Stimulated activated CD4-positive, alpha-beta T cell treated with anti-CD3 and anti-CD28 coated beads, TNF-alpha, amount 100 ng/mL, for 48 hours (primary cell): ENCODE measurements at places on chromosomes 5 and 9.

GRCh38 chr9:11352612-11353011 lies 739.8 kb upstream of the PTPRD start:
- DNase-seq = no peak

DNA sequence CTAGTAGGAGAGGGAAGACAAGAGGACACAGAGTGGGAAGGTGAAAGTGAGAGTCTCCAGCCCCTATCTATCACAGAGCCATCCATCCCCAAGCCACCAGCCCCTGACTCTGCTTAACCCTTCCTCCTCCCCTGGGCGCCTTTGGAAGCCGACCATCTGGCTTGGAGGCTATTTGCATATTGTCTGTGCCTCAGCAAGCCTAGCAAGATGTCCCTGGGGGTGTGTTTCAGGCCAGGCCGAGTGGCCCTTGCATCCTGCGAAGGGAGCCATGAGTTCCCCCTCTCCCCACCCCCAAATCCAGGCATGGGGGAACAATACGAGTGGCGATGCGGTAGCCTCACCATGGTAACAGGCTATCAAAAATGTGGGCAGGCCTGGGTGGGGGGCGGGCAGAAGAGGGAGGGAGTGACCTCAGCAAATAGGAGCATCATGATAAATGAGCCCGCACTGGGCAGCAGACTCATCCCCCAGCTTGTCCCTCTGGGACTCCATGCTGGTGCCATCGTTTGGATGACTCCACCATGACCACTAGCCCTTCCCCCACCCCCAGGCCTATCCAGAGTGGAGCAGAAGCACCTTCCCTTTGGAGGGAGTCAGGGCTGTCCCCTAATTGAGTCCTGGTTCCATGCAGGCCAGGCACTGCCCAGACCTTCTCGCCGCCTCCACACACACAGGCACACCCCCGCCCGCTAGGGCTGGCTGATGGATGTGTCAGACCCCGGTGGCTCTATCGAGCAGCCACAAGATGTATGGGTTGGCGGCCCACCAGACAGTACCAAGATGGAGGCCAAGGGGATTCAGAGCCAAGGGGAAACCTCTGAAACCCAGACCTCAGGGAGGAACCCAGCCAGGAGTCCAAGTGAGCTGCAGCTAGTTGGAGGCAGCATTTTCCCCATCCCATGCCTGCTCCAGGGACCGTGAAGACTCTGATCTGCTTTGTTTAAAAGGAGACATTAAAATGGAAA lies 14.6 kb downstream of the URM1 start:
- DNase-seq = no peak

GRCh38 chr9:119343059-119343990 lies 25.9 kb downstream of the BRINP1 start:
- DNase-seq = no peak

GRCh38 chr9:123337971-123338370 lies 18.0 kb upstream of the CRB2 start:
- no peak for DNase-seq

DNA sequence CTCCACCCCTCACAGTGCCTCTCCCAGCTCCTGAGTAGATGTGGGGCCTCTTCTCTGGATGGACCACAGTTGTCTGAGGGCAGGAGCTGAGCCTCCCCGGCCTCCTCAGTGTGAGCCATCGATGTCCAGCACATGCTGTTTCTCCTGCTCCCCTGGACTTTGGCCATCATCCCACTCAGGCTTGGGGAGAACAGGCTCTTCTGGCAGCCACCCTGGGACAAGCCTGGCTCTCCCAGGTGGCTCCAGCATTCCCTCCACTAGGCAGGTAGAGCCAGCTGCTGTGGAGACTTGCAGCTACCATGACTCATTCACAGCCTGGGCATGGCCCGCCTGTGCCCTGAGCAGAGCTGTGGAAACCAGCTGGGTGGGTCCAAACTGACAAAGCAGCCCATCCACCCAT lies 77.0 kb downstream of the CSNK1A1 start:
- no peak for DNase-seq

DNA sequence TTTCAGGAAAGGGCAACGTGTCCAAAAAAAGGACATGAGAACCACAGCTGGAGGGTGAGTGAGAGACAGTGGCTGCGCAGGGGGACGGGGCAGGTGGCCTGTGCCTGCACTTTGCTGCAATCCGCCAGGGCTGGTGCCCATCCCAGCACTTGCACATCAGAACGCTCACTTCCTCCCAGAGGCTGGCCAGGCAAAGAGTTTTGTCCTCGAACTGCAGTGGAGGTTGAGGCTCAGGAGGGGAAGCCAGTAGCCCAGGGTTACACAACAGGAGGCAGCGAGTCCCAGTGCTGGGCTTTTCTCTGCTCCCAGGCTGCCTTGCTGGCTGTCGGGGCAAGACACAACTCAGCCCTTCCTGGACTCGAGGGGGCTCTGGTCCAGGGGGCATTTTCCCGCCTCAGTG lies 33.1 kb downstream of the CRB2 start:
- DNase-seq = no peak

DNA sequence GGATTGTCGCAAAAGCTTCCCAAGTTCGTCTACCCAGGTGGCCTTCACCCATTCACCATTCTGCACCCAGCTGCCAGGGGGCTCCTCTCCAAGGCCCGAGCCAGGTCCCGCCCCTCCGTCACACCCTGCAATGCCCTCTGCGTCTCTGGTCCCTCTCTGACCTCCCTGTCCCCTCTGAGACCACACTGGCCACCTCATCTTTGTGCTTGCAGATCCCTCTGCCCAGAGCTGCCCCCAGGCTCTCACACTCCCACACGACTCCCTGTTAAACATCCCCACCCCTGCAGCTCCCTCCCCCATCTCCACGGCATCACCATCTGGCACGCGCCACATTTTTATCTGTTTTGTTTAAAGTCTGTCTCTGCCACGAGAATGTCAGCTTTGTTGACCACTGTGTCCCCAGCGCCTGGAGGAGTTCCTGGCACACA lies 243.6 kb downstream of the PBX3 start:
- DNase-seq = no peak

GRCh38 chr5:119789406-119790117 lies 160.2 kb downstream of the FAM170A start:
- DNase-seq = no peak

DNA sequence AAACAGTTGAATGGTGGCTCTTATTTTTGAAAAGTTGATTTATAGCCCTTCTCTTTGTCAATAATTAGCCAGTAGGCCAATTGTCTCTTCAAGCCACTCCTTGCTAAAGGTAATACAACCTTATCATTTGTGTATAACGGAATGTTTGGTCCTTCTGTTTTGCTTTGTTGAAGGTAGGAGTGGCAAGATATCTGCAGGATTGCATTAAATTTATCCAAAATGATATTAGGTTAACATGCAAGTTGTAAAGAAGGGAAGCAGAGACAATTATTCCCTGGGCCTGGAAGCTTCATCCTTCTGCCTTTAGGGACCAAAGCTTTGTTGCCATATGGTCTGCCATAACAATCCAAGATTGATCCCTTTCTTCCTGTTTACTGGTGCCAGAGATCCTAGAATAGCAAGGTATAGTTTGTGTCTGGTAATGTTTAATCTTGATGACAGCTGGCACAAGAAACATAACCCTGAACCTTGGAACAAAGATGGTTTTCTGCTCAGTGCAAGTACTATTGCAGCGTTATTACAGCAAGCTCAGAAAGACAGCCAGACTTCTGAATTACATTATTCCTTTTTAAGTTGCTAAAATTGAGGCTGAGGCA lies 15.5 kb upstream of the FSD1L start:
- DNase-seq = no peak

- no peak for DNase-seq
Observed at GRCh38 chr5:134458234-134459009, 46.7 kb upstream of the CDKN2AIPNL start.

DNA sequence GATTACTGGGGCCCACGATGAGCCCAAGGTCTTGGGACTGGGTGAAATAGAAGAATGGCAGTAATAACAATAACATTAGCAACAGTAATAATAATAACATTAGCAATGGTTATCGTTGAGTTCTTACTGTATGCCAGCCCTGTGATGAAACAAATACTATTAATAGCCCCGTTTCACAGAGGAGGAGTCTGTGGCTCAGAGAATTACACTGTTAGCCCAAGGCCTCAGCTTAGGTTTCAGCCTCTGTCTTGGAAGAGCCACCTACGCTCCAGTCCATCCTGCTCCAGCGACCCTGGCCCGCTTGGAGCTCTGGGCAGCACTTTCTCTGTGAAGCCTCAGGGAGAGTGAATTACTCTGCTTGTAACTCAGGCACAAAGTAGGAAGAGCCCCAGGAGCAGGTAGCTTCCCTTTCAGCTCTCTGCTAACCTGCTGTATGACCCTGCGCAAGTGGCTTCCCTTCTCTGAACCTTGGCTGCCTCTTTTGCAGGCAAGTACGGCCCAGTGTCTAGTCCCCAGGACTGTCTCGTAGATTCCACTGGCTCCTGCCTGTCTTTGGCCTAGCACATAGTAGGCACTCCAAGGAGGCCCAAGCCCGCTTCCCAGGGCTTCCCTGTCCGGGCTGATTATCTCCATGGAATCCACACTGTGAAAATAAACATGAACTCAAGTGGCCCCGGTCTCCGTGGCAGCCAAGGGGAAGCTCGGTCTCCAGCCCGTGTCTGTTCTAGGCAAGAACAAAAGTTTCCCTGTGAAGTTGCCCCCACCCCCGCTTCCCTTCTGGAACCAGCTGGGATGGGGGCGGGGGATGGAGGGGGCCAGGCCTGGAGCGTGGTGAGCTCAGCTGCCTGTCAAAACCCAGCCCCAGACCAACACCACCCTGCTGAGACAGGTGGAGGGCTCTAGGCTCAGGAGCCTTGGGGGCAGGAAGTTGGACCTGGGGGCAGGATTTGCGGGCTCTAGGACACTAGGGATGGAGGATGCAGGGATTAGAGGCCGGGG lies 26.2 kb upstream of the LMX1B start:
- DNase-seq = no peak

GRCh38 chr5:148790545-148791333 lies 35.7 kb upstream of the ADRB2 start:
- DNase-seq = no peak

DNA sequence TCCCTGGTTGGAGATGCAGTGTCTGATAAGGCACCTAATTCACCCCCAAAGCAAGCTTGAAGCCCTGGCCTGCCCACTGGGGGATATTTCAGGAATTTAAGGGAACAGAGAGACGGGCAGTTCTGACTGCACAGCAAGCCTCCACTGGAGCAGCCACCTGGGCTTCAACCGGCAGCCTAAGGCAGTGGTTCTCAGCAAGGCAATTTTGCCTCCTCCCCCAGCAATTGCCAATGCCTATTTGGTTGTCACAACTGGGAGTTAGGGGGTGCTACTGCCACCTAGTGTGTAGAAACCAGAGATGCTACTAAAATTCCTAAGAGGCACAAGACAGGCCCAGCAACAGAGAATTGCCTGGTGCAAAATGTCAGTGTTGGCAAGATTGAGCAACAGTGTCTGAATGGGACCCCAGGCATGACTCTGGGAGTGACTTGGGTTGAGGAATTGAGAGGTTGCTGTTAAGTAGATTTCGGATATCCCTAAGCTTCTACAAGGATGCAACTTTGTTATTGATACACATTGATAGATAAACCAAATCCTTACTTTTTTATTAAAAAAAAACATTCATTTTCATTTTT lies 58.7 kb upstream of the CTSL start:
- DNase-seq = no peak

- DNase-seq = no peak
Observed at GRCh38 chr9:84807870-84808390, 138.4 kb downstream of the NTRK2 start.

DNA sequence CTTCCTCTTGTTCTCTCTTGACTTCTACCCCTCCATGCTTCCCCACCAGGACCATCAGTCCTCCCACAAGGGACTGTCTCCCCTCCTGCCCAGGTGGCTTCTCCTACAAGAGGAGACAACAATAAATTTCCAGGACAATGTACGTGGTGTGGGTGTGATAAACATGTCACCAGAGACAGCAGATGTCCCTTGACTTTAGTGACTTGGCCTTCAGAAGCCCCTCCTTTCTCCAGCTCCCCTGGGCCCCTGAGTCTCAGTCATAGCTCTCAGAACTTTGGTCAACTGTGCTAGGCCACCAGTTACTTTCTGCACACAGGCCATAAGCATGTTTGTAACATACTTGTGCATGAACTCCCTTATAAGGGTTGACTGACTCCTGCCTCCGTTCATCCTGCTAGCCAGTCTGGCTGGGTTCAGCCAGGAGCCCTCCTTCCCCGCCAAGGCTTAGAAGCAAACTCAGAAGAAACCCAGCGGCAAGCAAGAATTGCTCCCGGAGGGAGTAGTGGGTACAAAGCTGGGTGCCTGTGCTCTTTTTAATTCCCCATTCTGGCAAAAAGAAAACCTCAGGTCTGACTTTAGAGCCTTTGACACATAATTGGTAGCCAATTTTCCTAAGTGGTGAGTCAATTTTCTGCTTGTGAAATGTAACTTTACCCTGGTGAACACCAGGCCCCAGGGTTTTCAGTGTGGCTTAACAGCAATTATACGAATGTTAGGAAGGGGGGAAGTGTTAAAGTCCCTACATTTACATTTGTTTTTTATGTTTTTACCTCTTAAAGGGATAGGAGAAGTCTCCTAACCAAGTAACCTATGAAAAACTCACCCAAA lies 49.2 kb downstream of the EBF1 start:
- DNase-seq = no peak

DNA sequence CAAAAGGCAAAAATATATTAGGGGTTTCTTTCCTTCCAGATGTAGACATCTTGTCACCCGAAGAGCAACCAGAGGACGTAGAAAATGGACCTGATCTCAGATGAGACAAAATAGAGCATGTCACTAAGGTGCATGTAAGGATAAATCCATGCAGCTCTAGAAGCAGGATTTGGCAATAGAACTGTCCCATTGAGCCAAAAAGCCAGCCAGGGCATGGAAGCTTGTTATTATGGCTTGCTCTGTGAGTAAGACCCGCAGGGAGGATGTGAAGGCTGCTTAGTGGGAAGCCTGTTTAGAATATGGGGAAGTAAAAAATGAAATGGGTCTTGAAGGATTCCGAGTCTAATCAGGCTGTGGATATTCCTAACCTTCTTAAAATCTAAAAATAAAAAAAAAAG lies 165.6 kb upstream of the MPDZ start:
- no peak for DNase-seq

DNA sequence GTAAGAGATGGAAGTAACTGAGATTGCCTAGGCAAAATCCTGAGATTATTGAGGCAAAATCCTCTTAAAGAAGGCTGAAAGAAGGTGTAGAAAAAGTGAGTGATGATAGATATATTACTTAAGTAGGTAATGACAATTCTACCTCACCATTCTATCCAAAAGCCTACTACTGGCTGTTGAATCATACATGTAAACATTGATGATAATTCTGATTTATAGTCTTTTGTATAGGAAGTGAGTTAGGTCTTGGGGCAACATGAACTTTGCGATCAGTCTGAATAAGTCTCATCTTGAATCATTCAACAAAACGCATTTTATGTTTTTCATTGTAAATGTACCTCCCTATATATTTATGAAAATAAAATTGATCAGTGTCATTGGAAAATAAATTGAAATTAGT lies 99.6 kb downstream of the PARP8 start:
- DNase-seq = no peak

DNA sequence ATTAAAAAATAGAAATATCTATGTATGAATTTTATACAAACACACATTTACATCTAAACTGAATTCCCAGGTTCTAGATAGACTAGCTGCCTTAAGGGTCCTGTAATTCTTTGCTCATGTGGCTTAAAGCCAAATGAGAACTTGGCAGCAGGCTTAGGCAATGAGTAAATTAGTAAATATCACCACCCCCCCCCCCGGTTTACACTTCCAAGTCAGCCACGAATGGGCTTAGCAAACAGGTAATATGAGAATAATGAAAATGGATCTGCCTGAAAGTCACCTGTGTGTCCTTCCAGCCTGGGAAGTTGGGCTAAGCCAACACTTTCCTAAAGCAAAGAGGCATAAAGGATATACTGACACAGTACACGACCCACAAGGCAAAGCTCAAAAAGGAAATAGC lies 108.6 kb downstream of the KLHL3 start:
- DNase-seq = no peak
